ENCODE measurements at places on chromosomes 6 and 20. TPM values are rescaled to one million over a fixed set of nuclear protein-coding genes. Genes with fewer than 3 reads are reported as not detected.

The SSTR4 gene
- total RNA-seq = not detected

The PRR18 gene
- total RNA-seq = not detected

DNA sequence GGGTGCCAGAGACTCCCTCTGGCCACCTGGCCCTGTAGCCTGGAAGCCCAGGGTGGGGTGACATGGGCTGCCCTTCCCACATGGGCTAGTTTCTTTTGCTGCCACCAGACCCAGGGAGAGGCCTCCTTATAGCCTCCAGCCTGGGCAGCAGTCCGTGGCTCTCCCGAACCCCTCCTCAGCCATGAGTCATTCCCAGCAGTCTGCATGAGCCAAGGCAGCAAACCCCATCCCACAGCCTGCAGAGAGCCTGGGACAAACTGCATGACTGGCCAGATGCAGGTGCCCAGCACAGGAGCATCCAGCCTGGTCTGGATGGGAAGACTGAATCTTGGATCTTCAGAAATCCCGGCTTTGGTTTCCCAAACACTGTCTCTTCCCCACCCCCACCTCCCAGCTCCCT lies 75.7 kb downstream of the MRPL14 start:
- no peak for DNase-seq

- no peak for DNase-seq
Measured at GRCh38 chr20:59043698-59044097, 1.1 kb upstream of the PRELID3B start.

- no peak for DNase-seq
Measured at GRCh38 chr6:165871571-165871970, 208.5 kb upstream of the PDE10A start.

- no peak for DNase-seq
Measured at GRCh38 chr20:53124803-53125202, 152.6 kb downstream of the TSHZ2 start.

GRCh38 chr6:122697458-122697857 lies 82.1 kb upstream of the FABP7 start:
- no peak for DNase-seq

GRCh38 chr20:47236639-47236900 lies 119.9 kb downstream of the ZMYND8 start:
- DNase-seq = no peak

DNA sequence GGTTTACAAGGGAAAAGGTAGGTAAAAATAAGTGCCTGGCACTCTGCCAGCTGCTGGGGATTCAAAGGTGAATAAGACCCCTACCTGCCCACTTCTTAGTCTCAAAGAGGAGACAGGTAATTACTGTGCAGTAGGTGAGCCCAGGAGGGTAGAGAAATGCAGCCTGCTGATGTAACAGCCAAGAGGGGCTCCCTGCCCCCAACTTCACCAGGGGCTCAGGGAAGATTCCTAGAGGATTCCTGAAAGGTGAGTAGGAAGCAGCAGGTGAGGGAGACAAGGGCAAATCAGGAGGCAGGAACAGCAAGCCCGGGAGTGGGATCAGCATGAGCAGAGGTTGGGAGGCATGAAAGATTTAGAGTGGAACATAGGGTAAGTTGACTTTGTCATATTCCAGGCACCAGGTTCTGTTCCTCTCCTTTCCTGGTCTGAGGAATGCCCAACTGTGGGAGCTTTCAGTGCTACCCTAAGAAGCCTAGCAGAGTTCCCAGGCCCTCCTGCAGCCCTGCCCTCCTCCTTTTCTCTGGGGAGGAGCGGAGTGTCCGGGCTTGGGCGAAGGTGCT lies 258.1 kb downstream of the LRFN2 start:
- no peak for DNase-seq

GRCh38 chr6:109240370-109241084 lies 141.7 kb downstream of the CD164 start:
- no peak for DNase-seq

DNA sequence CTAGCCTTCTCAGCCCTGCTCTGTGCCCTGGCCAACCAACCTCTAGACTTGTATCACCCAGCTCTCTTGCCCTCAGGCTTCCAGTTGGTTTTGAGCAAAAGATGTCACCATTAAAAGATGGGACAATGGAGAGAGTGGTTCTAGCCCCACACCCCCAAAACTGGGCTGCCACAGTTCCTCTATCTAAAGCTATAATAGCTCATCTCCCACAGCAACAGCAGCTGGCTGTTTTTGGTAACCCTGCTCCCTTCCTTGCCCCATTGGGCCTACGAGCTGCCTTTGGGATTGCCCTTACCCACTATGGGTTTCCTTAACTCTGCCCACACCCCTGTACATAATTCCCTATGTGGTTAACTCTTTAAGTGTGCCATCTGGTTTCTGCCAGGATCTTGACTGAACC lies 7.6 kb upstream of the SRSF3 start:
- DNase-seq = no peak

- peak; percentile 82 for DNase-seq
Measured at GRCh38 chr6:20542927-20543602, 8.8 kb downstream of the CDKAL1 start.

DNA sequence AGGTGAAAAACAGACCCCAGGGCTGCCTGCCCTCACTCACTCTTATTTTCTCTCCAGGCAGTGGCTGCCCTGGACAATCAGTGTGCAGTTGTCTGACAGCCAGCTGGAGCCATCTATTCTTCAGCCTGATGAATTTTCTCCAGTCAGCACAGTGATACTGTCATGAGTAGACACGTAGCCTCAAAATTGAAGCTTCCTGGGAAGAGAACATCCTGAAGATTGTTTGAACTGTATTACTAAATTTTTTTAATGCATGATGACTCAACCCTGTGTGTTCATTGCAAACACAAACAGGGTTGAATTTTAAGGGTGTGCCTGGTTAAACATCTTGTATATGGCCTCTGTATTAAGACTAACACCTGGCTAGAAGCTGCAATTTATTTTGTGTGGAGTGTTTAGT lies 49.8 kb upstream of the STXBP5 start:
- no peak for DNase-seq
